Tongue (tissue), 3 donors: ENCODE measurements at places on chromosomes 6 and 20. TPM values are rescaled to one million over a fixed set of nuclear protein-coding genes. Genes with fewer than 3 reads are reported as not detected.

- no peak for DNase-seq
Observed at GRCh38 chr20:41657655-41658054, 39.5 kb upstream of the CHD6 start.

DEFB119 gene
- not detected for total RNA-seq

GRCh38 chr6:73734832-73735453, 38.9 kb downstream of the CD109 start:
- no peak for DNase-seq

CD109 gene
- total RNA-seq: 29.6 TPM
